Trophoblast cell (in vitro differentiated cells and primary cell): ENCODE measurements at places on chromosomes 7 and 10.

GRCh38 chr7:70580161-70580560, 551.8 kb upstream of the GALNT17 start:
- DNase-seq, result no peak

DNA sequence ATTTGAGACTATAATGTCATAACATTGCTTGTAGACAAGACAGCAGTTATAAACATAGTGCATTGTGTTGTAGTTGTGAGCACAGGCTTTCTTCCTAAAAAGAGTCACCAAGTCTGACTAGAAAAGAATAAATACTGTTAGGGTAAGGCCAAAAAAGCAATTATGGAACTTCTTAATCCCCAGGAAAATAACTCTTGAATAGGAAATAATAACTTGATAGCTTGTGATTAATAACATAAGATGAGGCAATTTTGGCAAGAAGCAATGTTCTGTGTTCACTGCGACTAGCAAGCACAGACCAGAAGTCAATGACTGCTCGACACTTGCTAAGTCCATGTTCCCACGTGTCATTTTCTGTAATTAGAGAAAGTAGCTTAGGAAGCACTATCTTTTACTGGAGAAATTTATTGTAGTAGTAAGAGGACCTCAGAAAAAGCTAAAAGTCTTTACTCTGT, 97.1 kb downstream of the AGMO start:
- no peak for DNase-seq

GRCh38 chr10:128851726-128852125, 615.3 kb upstream of the MGMT start:
- no peak for DNase-seq

DNA sequence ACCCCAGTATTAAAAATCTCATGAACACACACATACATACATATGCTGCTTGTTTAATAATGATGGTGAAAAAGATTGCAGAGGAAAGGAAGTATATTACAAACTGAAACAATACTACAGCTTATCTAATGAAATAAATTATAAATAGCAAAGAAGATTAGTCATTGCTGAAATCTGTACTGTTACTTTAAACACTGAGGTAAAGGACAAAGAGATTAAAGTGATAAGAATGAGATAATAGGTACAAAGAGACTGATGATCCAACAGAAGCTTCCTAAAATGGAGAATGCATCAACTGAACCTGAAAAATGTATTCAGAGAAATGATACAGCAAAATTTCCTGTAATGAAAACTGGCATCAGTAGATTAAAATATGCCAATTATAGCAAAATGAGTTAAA, 91.5 kb upstream of the KCND2 start:
- no peak for DNase-seq

GRCh38 chr7:110721395-110721794, 369.5 kb upstream of the LRRN3 start:
- no peak for DNase-seq

DNA sequence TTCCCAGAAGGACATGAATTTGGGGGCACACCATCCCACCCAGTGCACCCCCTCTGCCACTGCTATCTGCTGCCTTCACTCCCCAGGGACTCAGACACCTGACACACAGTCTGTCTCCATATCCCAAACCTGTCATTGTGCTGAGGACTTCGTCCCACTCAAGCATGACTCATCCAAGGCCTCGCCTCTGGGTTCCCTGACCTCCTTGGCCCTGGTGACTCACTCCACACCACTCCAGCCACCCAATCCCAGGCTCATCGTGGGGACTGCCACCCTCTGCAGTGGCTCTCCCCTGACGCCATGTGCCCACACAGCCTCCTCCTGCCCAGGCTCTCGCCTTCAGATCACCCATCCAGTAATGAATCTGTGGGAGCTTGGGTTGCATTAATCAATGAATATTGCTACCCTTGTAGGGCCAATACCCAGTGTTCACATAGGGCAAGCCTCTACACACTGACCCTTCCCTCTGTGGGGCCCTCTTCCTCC, 6.6 kb upstream of the INSIG1 start:
- peak; percentile 76 for DNase-seq

DNA sequence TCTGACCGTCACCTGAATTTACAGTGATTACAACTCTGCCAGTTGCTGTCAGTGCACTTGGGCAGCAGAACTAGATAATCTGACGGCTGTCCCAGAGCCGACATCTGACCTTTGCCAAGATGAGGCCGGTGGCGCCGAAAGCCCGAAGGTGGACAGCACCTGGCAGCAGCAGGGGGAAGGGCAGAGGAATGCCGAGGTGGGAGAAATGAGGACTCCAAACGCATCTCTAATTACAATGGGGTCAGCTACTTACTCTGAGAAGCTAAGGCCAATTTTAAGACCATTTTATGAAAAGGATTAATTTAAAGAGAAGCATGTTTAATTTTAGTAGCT, 33.8 kb downstream of the TRIM8 start:
- no peak for DNase-seq
